H54 (cell line): ENCODE measurements at places on chromosomes 2 and 18.

DNA sequence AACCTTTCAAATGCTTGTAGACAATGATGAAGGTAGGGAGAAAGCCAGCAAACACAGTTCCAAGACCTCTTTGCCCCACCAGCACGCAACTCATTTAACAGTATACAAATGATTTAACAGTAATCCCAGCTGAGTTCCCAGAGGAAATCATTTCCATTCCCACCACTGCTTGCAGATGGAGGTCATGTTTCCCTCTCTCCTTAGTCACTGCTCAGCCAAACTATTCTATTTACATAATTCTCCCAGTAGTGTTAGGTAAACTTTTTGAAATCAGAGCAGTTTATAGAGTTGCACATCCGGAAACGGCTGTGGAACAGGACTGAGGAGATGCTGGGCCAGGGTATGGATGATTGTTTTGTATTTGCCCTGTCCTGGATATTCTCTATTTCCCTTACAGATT is 328.5 kb downstream of the FIGN start:
- no peak for DNase-seq

DNA sequence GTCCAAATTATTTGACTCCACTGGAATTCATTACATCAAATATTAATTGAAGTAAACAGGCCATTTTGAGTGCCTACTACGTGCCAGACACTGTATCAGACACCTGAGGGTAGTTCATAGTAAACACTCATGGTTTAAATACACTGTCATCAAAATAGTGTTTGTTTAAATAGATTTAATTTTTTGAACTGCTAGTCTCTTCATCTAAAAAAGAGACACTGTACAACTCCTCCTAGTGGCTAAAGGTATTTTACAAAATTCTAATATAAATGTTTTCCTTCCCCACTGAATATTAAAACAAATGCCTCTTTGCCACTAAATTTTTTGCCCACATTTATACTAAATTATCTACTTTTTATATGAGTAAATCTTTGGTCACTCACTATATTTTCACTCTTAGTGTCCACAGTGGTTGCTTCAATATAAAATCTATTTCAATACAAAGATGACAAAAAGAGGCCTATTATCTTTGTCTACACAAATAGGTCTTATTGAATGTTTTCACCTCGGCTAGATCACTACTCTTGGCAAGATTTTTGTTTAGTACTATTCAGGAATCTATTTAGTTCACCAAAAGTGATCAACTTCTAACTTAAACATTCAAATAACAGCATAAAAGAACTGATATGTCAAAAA is 122.1 kb downstream of the TMEM247 start:
- no peak for DNase-seq

DNA sequence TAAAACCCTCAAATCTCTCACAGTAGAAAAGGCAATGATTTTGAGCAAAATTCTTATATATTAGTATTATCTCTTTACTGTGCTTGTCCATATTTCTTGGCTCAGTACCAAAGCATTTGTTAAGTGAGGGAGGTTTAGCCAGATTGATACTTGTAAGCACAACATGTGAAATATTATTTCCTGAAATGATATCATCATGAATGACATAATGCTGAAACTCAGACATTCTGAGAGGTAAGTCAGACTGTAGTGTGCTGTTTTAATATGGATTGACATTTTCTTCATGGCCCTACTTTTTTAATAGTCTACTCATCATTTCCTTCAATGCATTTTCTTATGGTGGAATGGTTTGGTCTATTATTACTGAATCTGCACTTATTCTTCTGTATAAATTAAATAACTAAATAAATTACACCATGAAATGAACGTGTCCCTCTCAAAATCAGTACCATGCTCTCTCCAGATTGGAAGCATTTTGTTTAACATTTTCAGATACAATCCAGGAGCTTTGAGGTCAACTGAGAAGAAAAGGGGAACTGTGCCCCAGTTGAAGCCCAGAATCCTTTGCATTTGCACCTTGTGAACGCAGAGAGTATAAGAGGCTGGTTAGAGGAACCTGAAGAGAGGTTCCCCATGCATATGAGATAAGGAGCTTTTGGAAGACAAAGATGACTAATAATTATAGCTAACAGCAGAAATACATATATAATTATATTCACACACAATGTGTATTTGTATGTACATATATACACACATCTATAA is 50.1 kb upstream of the CRACDL start:
- no peak for DNase-seq

- no peak for DNase-seq
These were observed 429.1 kb downstream of the NRXN1 start for GRCh38 chr2:50602636-50603327.

GRCh38 chr2:31366733-31367132 is 47.8 kb downstream of the XDH start:
- no peak for DNase-seq

GRCh38 chr2:28558918-28559317 is 63.1 kb downstream of the PLB1 start:
- no peak for DNase-seq

DNA sequence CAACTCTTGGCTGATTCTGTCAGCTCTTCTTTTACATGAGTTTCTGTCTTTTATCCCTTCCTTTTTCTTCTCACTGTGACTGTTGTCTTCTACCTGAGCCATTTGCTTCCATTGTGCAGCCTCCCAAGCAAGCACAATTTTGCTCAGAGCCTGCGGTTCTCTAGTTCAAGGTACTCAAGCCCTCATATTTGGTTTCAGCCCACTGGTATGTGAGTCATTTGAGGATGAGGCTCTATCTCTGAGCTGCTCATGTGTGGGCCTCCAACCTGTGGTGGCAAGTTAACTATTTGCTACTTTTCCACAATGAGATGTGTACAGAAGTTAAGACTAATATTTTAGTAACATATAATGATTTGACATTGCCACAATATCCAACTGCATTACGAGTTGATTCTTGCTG is 183.0 kb downstream of the PHLPP1 start:
- DNase-seq, result no peak
